ENCODE measurements at places on chromosomes 11 and 22. TPM values are rescaled to one million over a fixed set of nuclear protein-coding genes. Genes with fewer than 3 reads are reported as not detected.

MYH9 gene
- total RNA-seq: 712 TPM

IRAG1 gene
- not detected for total RNA-seq

GRCh38 chr11:45028911-45029682, 78.4 kb upstream of the TP53I11 start:
- H3K4me1 ChIP-seq: peaks cover 10% of the 10 kb centered on the region
- H3K36me3 ChIP-seq: no peaks in the 10 kb centered on the region
- DNase-seq: no peak
- no peak overlapping the region for H3K4me3 ChIP-seq
- H3K27ac ChIP-seq: no peak overlapping the region

GRCh38 chr11:46461461-46461927, 69.9 kb upstream of the CHRM4 start:
- H3K36me3 ChIP-seq: no peaks in the 10 kb centered on the region
- no peak overlapping the region for H3K27ac ChIP-seq
- no peak overlapping the region for H3K4me3 ChIP-seq
- no peak for DNase-seq
- H3K4me1 ChIP-seq: peaks cover 16% of the 10 kb centered on the region
- H3K27me3 ChIP-seq: no peaks in the 10 kb centered on the region

MPZL3 gene
- 47.3 TPM for total RNA-seq

GRCh38 chr11:16985297-16985696, 28.9 kb downstream of the PLEKHA7 start:
- no peak overlapping the region for H3K4me3 ChIP-seq
- no peaks in the 10 kb centered on the region for H3K36me3 ChIP-seq
- H3K27me3 ChIP-seq: no peaks in the 10 kb centered on the region
- peaks cover 19% of the 10 kb centered on the region for H3K4me1 ChIP-seq

APOA4 gene
- total RNA-seq: not detected

DNA sequence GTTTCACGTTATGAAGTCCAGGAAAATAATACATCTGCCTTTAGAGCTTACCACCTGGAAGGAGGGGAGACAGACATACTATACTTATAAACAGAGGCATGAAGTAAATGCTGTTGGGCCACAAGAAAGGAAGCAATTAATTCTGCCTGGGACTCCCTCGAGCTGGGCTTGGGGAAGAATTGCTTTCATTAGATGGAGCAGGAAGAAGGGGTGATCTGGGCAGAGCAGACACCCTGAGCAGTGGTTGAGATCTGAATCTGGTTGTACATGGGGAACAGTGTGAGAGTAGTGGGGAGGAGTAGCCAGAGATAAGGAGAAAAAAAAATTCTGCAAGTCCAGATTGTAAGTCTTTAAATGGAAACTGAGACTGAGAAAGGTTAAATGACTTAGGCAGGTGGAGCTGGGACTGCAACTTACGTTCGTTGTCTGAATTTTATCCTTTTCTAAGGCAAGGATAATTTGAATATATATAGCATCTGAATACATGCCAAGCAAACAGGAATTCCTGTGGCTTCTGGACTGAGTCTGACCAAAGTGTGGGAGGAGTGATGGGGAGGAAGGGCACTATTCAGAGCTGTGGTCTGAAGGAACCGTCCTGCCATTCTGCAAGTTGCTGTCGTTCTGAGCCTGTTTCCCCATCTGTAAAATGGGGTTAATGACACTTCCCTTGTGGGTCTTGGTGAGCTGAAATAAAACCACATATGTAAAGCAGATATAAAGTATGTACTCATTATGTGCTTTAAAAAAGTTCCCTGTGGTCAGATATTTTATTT, 7.9 kb downstream of the NCAM1 start:
- DNase-seq: no peak
- no peak overlapping the region for H3K27ac ChIP-seq
- H3K27me3 ChIP-seq: peaks cover 26% of the 10 kb centered on the region

GRCh38 chr11:808427-809286, 1.1 kb upstream of the RPLP2 start:
- H3K4me1 ChIP-seq: peaks cover 35% of the 10 kb centered on the region
- peak overlapping the region; percentile 92 for H3K4me3 ChIP-seq
- peaks cover 32% of the 10 kb centered on the region for H3K36me3 ChIP-seq
- H3K27me3 ChIP-seq: no peaks in the 10 kb centered on the region

GRCh38 chr22:28366856-28367255, 312.8 kb downstream of the TTC28 start:
- peaks cover 12% of the 10 kb centered on the region for H3K27me3 ChIP-seq
- no peaks in the 10 kb centered on the region for H3K4me1 ChIP-seq
- peaks cover 10% of the 10 kb centered on the region for H3K36me3 ChIP-seq
- no peak overlapping the region for H3K4me3 ChIP-seq

TRIM34 gene
- 11.9 TPM for total RNA-seq

DNA sequence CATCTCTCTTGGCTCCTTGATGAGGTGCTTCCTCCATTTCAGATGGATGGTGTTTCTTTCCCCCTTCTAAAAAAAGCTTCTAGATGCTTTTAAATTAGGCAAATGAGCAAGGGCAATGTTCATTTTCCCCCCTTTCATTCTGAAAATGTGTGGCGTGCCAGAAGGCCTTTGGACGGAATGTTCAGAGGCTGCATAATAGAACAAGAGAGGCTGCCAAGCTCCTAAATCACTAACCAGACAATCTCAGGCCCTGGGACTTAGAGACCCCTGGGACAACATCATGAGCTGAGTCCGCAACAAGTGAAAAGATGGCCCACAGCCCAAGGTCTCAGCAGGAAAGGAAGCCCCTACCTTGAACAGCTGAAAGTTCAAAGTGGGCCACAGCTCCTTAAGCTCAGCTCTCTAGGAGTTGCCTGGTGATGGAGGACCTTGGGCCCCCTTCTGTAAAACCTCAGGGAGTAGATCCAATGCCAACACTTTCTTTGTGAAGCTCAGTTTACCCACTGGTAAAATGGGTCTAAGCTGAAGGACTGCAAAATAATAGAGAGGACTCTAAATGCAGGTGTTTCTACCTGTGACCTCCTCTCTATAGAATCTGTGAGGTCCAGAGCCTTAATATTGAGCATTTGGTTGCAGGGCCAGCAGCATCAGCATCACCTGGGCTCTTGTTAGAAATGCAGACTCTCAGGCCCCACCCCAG, 144.0 kb downstream of the FBXO7 start:
- no peak overlapping the region for H3K27ac ChIP-seq
- no peak overlapping the region for H3K4me3 ChIP-seq
- H3K36me3 ChIP-seq: no peaks in the 10 kb centered on the region
- no peak for DNase-seq
- no peaks in the 10 kb centered on the region for H3K4me1 ChIP-seq

DNA sequence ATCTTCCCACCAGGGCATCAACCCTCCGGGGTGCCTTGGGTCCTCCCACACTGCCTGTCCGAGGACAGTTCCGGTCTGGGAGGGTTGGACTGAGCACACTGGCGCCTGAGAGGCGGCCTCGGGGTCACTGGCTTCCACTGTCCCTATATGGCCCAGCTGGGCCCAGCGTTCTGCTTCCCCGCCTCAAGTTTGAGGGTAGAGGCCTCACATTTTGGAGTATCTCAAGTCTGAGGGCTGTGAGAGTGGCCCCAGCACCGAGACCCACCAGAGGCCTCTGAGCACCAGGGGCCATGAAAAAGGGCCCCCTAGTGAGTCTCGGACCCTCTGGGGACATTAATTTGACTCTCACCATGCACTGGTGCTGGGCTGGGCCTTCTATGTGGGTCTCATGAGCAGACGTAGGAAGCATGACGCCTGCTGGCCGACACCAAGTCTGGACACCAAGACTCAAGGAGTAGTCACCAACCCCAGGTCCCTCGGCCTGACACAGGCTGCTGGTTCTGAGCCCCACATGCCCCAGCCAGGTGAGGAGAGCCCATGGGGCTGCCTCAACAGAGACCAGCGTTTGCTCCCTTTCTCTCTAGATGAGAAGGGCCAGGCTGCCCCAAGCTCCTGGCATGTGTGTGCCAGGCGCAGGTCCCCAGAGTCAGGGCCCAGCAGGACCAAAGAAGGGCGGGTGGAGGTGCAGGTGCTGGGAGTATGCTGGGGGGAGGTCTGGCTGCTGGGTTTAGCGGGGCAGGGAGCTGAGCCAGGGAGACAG, 27.5 kb downstream of the ARVCF start:
- peaks cover 2% of the 10 kb centered on the region for H3K27me3 ChIP-seq
- H3K27ac ChIP-seq: no peak overlapping the region
- no peak for DNase-seq
- no peak overlapping the region for H3K4me3 ChIP-seq
- H3K36me3 ChIP-seq: no peaks in the 10 kb centered on the region

DNA sequence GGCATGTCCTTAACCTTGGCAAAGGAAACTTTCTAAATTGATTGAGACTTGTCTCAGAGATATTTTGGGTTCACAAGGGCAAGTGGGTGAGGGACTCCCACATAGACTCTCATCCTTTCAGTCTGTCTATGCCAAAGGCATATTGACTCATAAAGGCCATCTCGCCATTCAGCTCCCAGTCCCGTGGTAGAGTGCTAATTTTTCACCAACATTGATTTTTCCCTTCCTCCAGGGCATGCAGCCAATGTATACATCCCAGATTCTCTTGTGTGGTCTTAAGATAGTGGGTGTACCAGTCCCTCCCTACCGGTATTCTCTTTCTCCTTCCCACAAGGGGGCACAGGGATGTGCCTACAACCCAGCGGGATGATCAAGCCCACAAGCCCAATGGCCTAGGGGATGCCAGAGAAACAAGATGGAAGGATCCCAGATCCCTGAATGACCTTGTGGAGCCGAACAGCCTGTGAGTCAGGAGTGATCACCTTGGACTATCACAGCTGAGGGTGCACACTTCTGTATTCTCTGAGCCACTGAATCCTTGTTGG, 7.9 kb downstream of the C11orf96 start:
- H3K4me3 ChIP-seq: no peak overlapping the region
- H3K36me3 ChIP-seq: no peaks in the 10 kb centered on the region
- DNase-seq: no peak

- peaks cover 3% of the 10 kb centered on the region for H3K4me1 ChIP-seq
- DNase-seq: no peak
- no peak overlapping the region for H3K27ac ChIP-seq
- peaks cover 33% of the 10 kb centered on the region for H3K36me3 ChIP-seq
- H3K4me3 ChIP-seq: no peak overlapping the region
These were observed 22.9 kb downstream of the POLD3 start for GRCh38 chr11:74615311-74615710.

SLC25A17 gene
- total RNA-seq: 29.3 TPM

GRCh38 chr11:112589155-112589554, 328.5 kb upstream of the PLET1 start:
- H3K27ac ChIP-seq: no peak overlapping the region
- no peak overlapping the region for H3K4me3 ChIP-seq
- no peaks in the 10 kb centered on the region for H3K36me3 ChIP-seq

CRY2 gene
- 13.4 TPM for total RNA-seq

DNA sequence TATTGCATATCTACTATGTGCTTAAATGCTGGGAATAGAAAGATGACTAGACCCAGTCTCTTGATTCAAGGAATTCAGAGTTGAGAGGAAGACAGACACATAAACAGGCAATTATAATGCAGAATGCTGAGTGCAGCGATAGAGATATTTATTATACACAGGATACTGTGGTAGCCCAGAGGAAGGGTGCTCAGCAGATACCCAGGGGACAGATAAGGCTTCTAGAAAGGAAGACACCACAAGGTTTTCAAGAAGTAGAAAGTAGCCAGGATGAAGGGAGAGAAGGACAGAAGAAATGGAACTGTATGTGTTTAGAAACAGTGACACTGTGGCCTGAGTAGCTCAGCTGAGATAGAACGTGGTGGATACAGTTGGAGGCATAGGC, 79.4 kb upstream of the NNMT start:
- H3K4me1 ChIP-seq: peaks cover 20% of the 10 kb centered on the region
- no peaks in the 10 kb centered on the region for H3K27me3 ChIP-seq
- H3K27ac ChIP-seq: no peak overlapping the region
- H3K4me3 ChIP-seq: no peak overlapping the region
- DNase-seq: no peak
- H3K36me3 ChIP-seq: no peaks in the 10 kb centered on the region

GRCh38 chr11:108346451-108346850, 120.9 kb downstream of the C11orf65 start:
- peaks cover 8% of the 10 kb centered on the region for H3K36me3 ChIP-seq
- no peak for DNase-seq
- peaks cover 12% of the 10 kb centered on the region for H3K4me1 ChIP-seq

DNA sequence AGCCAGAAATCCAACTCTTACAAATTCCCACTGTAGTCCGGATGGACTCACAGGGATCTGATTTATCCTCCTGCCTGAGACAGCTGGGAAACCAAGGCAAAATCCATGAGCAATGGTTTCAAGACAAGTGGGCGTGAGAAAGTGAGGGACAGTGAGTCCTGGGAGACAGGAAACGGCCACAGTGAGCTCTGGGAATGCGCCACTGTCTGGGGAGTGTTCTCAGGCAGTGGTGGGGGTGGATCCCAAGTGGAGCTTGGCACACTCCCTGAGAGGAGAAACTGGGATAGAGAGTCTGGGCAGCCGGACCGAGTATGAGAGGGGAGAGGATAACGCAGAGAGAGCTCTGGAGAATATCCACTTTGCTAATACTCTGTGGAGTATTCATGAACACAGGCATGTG, 9.8 kb downstream of the IL17REL start:
- DNase-seq: no peak
- no peaks in the 10 kb centered on the region for H3K36me3 ChIP-seq
- H3K27ac ChIP-seq: no peak overlapping the region
- H3K27me3 ChIP-seq: peaks cover 12% of the 10 kb centered on the region

SNX32 gene
- total RNA-seq: 2.7 TPM

GRCh38 chr11:114606003-114606801, 10.6 kb upstream of the NXPE4 start:
- H3K27ac ChIP-seq: no peak overlapping the region
- DNase-seq: no peak
- no peaks in the 10 kb centered on the region for H3K4me1 ChIP-seq
- no peak overlapping the region for H3K4me3 ChIP-seq

CD151 gene
- 40.2 TPM for total RNA-seq

C11orf52 gene
- not detected for total RNA-seq

HTR3B gene
- total RNA-seq: not detected

OSM gene
- 39.6 TPM for total RNA-seq

DNA sequence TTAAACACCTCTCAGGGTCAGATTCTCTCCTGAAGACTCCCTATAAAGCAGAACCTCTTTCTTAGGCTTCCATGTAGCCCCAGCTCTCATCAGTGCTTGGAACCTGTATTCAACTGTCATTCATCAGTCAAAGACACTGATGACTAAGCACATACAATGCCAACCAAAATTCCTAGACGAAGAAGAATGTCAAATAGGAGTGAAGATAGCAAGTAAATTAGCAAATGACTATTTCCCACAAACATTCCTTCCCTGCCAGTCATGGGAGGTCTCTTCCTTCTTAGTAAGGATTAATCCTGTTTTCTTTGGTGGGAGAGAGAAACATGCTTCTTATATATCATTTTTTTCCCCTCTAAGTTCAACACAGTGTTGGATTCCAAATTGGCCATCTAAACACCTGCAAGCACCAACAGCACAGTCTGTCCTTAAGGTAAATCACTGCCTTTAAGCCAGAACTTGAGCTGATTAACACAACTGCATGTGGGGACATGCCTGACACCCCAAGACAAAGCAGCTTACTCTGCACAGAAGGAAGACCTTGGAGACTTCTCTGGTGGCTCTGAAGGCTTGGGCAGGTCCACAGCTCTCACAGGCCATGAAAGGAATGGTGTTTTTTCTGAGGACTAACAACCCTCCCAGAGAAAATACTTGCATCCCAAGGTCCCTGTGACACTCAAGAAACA, 47.5 kb upstream of the ME3 start:
- no peaks in the 10 kb centered on the region for H3K36me3 ChIP-seq
- peaks cover 7% of the 10 kb centered on the region for H3K27me3 ChIP-seq
- DNase-seq: no peak
- H3K27ac ChIP-seq: no peak overlapping the region
- no peaks in the 10 kb centered on the region for H3K4me1 ChIP-seq

All from activated CD4-positive, alpha-beta memory T cell treated with anti-CD3 and anti-CD28 coated beads for 36 hours (primary cell).